ENCODE measurements at places on chromosomes 7 and 10.

DNA sequence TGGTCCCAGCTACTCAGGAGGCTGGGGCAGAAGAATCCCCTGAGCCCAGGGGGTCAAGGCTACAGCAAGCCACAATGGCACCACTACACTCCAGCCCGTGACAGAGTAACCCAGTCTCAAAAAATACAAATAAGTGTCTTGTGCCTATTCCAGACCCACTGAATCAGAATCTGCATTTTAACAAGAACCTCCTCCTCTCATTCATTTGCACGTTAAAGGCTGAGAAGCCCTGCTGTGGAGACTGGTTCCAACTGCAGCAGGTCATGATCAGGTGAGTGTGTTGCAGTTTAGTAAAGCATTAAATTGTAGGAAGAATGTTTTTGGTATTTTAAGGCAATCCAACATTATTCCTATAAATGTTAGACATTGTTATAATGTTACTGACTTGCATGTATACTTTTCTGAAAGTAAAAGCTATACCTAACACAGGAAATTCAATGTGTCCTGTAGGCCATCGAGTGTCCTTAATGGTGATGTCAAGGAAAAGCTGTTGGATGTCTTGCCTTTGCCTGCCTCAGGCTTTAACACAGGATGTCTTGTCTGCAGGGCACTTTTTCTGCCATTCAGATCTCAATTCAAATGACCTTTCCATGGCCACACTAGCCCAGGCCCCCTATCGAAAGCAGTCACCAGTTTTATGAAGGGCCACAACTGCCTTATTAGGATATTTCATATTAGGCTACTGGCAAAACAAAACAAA is 30.4 kb downstream of the MKRN1 start:
- no peak for DNase-seq

- peak; percentile 9 for DNase-seq
Measured at GRCh38 chr7:38660427-38661099, 29.4 kb upstream of the AMPH start.

GRCh38 chr10:30038781-30039536 is 20.4 kb downstream of the JCAD start:
- no peak for DNase-seq

DNA sequence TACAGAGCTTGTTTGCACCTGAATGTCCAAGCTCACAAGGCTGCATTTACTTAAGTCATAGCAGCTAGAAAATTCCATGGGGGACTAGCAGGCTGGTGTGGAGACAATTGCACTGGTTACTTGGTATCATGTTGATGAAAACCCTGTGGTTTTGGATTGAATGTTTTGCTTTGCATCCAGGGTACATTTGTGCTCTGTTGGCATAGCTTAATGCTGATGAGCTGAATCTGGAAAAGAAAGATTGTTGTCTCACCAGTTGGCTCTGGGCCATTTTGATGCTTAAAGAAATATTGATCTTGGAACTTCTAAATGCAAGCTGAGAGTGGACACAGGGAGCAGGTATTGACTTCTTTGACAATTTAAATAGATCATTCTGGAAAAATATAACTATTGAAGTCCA is 122.5 kb upstream of the MBL2 start:
- no peak for DNase-seq

GRCh38 chr7:44973610-44974401 is 5.0 kb downstream of the MYO1G start:
- DNase-seq: peak; percentile 34

All from trophoblast cell (in vitro differentiated cells and primary cell).